ENCODE measurements at places on chromosomes 12 and 14.
A peak's percentile ranks its signal among the peaks of the same experiment; 100 is the strongest.

- no peak for DNase-seq
These were observed 330.2 kb downstream of the ZFP36L1 start for GRCh38 chr14:68462683-68463082.

- DNase-seq: no peak
These were observed 10.1 kb upstream of the CEBPE start for GRCh38 chr14:23128969-23129758.

DNA sequence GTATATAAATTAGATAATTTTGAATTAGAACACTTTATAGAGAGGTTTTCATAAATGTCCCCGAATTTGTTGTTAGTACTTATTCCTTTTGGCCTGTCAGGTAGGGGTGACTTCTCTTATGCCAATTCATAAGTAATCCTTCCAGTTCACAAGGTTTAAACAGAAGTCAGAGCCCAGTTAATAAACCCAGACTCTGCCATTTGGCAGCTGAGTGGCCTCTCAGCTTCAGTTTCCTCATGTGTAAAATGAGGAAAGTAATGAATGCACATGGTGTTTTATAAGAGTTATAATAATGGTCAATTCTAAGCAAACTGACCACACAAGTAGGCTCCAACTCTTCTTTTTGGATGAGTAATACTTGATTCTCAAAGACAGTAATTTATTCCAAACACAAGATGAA lies 10.3 kb downstream of the MTERF2 start:
- DNase-seq: no peak

DNA sequence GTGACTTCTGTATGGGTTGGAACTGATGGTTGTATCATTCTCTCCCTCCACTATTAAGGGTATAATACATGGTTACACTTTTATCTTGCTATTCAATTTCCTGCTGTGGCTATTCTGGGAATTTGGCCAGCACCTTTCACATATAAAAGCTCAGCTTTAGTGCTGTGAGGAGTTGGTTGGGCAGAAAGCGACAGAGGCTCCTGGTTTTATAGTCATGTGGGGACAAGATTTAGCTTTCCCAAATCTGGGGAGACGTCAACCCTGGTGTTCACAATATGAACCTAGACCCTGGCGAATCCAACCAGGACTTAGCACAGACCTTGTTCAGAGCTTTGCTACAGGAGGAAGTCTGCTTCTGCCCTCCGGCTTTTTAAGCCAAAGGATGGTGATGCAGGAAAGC lies 36.5 kb downstream of the FOS start:
- DNase-seq: peak; percentile 37

GRCh38 chr12:124766727-124767065 lies 97.0 kb downstream of the SCARB1 start:
- DNase-seq: no peak

- DNase-seq: no peak
These were observed 5.9 kb downstream of the KLHL33 start for GRCh38 chr14:20429801-20430669.

DNA sequence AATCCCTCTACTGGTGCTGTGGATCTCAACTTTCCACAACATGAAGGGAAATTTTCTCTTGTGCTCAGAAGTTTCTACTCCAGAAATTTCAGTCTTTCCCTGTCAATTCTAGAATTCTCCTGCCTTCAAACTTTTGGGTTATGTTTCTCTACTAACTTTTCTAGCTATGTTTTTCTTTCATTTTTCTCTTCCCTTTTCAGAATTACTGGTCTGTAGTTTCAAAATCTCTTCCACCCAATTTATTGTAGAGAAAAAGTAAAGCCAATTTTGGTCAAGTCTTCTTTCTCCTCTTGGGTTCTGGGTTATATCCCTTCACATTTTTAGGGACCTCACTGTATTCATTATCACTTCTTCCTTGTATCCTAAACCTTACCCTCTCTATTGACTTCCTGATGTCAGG lies 18.9 kb downstream of the CNTN1 start:
- DNase-seq: no peak

- DNase-seq: no peak
These were observed 19.5 kb downstream of the DICER1 start for GRCh38 chr14:95137804-95138167.

- peak; percentile 5 for DNase-seq
These were observed 2.6 kb upstream of the SLC35E3 start for GRCh38 chr12:68743356-68743755.

All from foreskin fibroblast (primary cell).